ENCODE measurements at places on chromosomes 6 and 20.

- DNase-seq, result no peak
Observed at GRCh38 chr6:157755032-157755745, 67.9 kb upstream of the SNX9 start.

DNA sequence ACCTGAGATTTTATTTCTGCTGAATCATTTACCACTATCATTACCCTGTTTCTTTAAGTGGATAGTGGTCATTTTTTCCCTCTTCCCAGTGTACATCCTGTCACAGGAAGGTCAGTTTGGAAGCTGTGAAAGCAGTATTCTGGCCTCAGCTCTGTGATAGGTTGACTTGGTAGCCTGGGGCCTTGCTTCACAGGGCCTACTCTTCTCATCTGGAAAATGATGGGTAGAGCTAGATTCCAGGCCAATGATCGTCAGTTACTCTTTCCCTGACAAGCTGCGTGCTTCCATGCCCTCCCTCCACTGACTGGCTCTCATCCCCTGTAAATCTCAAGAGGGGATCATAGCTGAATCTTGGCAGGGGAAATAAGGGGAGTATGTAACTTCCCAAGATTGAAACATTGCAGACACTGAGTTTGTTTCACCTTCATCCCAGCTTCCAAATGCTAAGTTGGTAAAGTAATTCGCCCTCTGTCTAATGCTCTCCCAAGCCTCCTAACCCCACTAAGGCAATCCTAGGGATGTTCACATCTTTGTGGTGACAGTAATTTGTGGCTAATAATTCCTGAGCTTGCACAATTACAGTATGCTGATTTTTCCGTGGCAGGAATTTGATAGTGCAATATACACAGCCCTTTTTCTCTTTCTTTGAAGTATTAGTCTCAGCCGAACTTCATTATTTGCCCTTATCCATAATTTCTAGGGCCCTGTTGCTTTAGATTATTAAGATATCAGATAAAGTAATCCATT is 51.2 kb downstream of the VAPB start:
- no peak for DNase-seq

DNA sequence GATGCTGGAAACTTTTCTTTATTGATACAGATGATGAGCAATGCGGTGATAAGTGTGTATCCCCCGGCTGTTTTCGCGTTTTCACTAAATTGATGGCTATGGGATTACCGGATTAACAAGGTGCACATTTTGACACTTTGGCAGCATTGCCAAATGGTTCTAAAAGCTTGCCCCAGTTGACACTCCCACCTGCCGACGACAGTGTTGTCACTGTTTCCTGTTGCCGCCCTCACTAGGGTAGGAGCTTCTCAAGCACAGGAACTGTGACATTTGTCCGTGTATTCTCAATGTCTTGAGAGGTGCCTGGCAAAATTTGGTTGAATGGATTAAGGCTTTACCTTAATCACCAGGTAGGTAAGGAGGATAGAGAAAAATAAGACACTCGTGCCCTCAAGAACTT is 9.8 kb upstream of the MAPK13 start:
- no peak for DNase-seq

GRCh38 chr6:132490478-132491204 is 22.3 kb downstream of the STX7 start:
- no peak for DNase-seq

- DNase-seq, result no peak
Observed at GRCh38 chr6:43855247-43855646, 85.2 kb downstream of the VEGFA start.

- DNase-seq, result peak; percentile 95
Observed at GRCh38 chr6:31058128-31058894, 48.0 kb downstream of the MUC22 start.

DNA sequence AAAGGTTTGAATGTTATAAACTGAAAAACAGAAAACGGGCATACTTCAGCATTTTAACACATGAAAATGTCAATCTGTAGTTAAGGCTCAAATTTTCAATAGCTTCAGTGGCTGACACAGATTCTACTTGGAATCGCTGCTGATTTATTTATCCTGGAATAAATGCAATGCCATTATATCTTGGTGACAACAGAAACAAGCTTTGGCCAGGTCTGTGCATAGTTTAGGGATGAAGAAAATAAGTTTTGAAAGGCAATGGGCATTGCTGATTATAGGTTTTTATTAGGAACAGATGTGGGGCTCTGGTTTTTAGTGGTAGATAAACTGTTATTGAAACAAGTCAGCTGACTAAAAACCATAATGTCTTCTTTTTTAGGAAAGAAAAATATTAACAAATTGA is 96.8 kb upstream of the SOX4 start:
- DNase-seq, result peak; percentile 20

- DNase-seq, result no peak
Observed at GRCh38 chr20:25525295-25525694, 60.0 kb downstream of the NINL start.

DNA sequence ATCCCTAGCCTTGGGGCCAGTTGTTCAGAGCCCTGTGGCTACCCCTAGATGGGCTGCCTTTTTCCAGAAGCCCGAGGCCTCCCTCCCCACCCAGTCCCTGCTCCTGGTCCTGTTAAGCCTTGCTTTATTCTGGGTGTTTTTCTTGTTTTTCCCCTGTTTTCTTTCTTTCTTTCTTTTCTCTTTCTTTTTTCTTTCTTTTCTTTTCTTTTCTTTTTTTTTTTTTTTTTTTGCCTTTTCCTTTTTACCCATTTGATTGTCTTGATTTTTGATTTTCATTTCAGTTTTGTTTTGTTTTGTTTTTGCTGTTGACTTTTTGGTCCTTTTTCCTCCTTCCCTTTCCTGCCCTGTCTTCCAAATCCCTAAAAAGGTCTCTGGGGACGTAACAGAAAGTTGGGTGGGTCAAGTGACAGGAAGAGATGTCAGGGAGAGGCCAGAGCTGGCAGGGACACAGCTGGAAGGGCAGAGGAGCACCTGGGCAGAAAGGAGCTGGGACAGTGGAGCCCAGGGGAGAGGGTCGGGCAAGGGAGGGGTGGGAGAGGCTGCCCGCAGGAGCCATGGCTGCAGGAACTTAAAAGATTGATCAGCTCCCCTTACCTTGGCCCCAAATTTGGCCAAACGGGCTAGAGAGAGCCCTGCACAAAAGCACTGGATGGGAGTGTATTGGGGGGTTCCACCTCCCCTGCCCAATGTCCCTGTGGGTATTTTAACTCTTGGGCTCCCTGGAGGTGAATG is 27.6 kb downstream of the MYH7B start:
- no peak for DNase-seq

- peak; percentile 35 for DNase-seq
Observed at GRCh38 chr6:158697811-158698210, 48.0 kb downstream of the SYTL3 start.

DNA sequence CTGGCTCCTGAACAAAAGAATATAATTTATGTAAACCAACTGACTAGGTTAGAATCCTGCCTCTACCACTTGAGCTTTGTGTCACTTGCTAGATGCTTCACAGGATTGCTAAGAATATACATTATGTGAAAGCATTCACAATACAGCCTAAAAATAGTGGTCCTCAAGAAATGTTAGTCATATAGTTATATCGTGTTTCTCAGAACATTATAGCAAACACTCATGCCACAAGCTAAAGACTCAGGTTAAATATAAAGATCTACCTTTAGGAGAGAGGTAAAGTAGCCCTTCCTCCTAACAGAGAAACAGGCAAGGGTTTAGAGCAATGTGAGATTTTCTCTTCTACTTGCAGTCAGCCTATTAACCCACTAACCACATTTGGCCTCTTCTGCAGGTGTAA is 17.8 kb upstream of the ALDH8A1 start:
- DNase-seq, result no peak

DNA sequence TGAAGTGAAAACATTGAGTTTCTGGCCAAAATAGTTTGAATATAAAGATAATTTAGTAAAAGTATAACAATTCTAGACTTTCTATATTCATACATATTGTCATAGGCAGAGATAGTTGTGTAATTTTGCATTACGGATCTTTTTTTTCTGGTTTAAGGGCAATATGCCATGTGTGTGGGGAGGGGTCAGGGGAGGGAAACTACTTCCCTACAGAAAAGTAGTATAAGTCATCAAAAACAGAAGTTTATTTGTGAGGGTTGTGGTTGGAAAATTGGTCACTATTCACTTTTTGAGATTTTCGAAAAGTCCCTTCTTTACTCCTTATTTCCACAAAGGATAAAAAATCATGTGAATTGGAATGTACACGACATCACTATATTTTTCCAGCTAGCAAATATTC is 288.2 kb upstream of the PREP start:
- DNase-seq, result no peak

DNA sequence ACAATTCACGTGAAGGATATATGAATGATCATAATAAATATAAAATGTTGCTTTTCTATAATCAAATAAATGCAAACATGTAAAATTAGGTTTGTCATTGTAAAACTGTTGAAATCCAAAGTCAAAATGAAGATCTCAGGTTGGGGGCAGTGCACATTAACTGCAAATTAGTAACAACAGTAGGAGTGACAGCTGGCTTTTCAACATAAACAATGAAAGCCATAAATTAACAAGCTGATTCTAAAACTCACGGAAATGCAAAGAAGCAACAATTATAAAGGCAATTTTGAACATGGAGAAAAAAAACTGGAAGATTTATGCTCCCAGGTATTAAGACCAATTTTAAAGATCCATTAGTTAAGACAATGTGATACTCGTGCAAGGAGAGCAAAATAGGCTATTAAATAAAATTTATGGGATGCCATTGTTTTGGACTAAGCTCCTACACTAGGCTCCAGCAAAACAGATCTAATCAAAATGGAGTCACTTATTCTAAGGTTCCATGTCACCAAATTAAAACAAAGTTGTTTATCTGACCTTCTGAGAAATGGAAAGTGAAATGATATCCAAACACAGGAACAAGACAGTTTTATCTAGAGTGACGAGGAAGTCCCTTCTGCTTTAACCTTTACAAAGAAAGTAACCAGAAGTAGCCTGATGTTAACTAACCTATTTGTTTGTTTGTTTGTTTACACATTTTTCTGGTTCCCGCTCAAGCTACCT is 770.8 kb downstream of the EPHA7 start:
- DNase-seq, result no peak

- DNase-seq, result no peak
Observed at GRCh38 chr6:168785720-168786511, 344.9 kb downstream of the SMOC2 start.

DNA sequence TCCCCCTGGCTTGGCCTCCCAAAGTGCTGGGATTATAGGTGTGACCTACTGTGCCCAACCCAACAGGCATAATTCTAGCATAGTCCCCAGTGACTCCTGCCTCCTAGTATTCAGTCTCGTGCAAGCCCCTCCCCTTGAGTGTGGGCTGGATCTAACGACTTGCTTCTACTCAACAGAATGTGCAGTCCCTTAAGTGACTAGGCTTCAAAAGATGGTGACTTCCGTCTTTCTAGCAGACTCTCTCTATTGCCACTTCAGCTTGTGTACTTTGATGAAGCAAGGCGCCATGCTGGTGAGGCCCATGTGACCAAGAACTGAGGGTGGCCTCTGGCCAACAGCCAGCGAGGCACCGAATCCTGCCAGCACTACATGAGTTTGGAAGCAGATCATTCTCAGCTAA is 109.6 kb upstream of the TRAF3IP2 start:
- no peak for DNase-seq

GRCh38 chr6:35216412-35216732 is 2.6 kb downstream of the SCUBE3 start:
- no peak for DNase-seq

- DNase-seq, result peak; percentile 46
Observed at GRCh38 chr6:164108869-164109769, 694.6 kb downstream of the QKI start.

DNA sequence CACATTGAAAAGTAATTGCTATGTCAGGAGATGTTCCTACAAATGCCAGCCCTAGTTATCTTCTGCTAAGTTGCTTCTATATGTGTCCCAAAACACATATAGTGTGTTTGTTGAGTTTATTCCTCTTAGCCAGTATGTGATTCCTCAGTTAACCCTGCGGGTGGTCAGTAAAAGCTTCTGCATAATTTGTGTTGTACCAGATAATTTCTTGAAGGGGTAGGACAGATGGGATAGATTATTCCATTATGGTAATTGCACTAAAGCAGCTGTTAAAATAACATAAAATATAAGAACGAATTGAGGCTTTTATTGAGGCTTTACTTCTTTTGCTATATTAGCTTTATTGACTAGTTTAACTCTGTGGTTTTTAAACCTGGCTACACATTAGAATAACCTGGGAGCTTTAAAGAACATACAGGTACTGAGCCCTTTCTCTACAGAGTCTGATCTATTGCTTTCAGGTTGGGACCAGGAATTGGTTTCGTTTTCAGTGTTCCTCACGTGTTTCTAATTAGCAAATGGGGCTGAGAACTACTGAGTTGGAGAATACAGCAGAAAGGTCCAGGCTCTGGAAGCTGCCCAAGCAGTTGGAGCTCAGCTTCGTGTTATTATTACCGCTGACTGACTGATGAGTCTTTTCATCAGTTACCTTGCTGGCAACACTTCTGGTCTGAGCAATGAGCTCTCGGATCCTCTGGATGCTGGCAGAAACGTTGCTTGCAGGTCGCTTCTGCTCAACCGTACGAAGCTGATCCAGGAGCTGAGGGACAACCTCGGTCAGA is 56.9 kb downstream of the FAM229B start:
- DNase-seq, result peak; percentile 84

- DNase-seq, result no peak
Observed at GRCh38 chr6:139834232-139834631, 459.8 kb upstream of the CITED2 start.
